ENCODE measurements at places on chromosomes 4 and X.

DNA sequence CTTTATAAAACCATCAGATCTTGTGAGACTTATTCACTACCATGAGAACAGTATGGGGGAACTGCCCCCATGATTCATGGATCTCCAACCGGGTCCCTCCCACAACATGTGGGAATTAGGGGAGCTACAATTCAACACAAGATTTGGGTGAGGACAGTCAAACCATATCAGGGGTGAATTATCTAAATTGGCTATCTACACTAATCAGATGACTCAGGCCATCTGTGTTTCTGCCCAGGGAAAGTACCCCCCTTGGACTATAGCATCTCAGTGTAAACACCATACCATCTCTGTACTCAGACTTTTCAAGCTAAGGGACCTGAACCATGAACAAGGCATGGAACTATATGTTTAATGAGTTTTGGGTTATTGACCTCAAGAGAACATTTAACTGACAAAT lies 76.8 kb downstream of the LNX1 start:
- DNase-seq, result no peak

DNA sequence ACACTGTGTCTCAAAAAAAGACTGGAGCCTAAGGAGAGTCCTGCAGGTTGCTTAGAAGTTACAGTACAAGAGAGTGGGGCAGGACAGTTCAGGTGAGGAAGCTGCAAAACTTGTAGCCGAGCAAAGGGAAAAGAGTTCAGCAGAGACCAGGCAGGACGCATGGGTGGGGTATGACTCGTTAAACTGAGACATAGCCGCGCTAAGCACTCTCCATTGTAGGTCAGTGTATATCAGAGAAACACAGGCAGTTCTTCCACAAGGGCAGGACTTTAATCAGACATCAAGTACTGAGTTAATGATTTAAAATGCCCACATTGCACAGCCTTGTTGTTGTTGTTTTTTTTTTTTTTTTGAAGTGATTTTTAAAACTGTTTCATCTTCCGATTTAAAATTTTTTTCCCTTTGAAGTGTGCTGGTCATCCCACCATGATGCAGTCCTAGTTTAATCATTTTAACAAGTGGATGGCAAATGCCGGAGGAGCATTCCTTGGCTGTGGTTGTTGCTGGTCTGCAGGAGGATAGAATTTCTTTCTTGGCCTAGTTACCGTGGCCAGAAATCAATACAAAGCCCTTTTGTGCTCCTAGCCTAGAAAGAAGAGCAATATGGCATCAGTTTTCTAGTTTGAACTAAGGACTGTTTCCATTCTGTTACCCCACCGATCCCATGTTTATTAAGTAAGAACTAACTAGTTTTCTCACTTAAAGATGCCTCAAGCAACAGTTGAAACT lies 10.3 kb downstream of the LAP3 start:
- DNase-seq, result no peak

- no peak for DNase-seq
Observed at GRCh38 chr4:89427782-89428181, 120.2 kb upstream of the GPRIN3 start.

- DNase-seq, result peak; percentile 29
Observed at GRCh38 chr4:6658597-6659075, 18.2 kb downstream of the MRFAP1 start.

DNA sequence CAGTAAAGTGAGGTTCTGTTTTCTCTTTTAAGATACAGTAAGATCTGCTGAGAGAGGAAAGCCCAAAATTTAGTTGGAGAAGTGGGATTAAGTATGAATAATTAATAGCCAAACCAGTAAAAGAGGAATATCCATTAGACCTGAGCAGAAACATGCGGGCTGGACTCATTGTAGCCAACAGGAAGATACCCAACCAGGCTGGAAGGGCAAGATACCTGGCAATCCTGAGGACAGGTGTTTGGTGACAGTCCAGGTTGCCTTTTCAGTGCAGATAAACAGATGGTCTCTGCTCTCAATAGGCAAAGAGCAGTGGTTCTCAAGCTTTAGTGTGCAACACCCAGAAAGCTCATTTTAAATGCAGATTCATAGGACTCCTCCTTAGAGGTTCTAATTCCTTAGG lies 980.8 kb upstream of the GRID2 start:
- DNase-seq, result peak; percentile 5

- DNase-seq, result no peak
Observed at GRCh38 chr4:121738780-121739535, 26.0 kb downstream of the SMIM43 start.

- peak; percentile 52 for DNase-seq
Observed at GRCh38 chr4:182478475-182478874, 235.3 kb downstream of the TENM3 start.

DNA sequence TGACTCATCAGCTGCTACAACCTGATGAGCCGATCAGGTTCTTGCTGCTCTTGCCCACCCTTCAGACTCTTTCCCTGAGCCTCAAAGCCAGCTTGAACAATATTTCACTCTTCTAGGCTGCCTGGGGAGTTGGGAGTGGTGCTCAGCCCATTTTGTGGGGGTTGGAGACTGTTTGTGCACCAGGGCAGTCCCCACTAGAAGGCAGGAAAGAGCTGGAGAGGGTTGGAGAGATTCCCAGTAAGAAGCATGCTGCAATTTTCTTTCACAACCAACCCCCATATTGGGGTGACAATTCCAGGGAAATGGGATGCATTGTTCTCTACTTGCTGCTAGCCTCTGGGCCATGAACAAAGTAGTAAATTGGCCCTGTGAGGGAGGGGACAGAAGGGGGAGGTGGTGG lies 44.1 kb downstream of the SLC16A2 start:
- DNase-seq, result no peak

Measured in cerebellar cortex (tissue), 1 donor.